HepG2 (cell line): ENCODE measurements at places on chromosomes 1 and 21. TPM values are rescaled to one million over a fixed set of nuclear protein-coding genes. Genes with fewer than 3 reads are reported as not detected.

- no peak for DNase-seq
Observed at GRCh38 chr1:80929868-80930508, 870.7 kb upstream of the ADGRL2 start.

GRCh38 chr1:9878404-9878803 is 31.7 kb downstream of the CTNNBIP1 start:
- DNase-seq, result no peak

- no peak for DNase-seq
Observed at GRCh38 chr1:172843444-172843843, 184.5 kb downstream of the FASLG start.

- DNase-seq, result peak; percentile 66
Observed at GRCh38 chr1:17125756-17126237, 6.5 kb upstream of the PADI2 start.

GRCh38 chr1:95437781-95438180 is 203.8 kb downstream of the RWDD3 start:
- no peak for DNase-seq

GRCh38 chr1:53449693-53450092 is 9.5 kb upstream of the DMRTB1 start:
- no peak for DNase-seq

GRCh38 chr1:107820801-107821200 is 144.2 kb downstream of the VAV3 start:
- no peak for DNase-seq

GRCh38 chr1:210296682-210297081 is 32.0 kb upstream of the HHAT start:
- no peak for DNase-seq

DNA sequence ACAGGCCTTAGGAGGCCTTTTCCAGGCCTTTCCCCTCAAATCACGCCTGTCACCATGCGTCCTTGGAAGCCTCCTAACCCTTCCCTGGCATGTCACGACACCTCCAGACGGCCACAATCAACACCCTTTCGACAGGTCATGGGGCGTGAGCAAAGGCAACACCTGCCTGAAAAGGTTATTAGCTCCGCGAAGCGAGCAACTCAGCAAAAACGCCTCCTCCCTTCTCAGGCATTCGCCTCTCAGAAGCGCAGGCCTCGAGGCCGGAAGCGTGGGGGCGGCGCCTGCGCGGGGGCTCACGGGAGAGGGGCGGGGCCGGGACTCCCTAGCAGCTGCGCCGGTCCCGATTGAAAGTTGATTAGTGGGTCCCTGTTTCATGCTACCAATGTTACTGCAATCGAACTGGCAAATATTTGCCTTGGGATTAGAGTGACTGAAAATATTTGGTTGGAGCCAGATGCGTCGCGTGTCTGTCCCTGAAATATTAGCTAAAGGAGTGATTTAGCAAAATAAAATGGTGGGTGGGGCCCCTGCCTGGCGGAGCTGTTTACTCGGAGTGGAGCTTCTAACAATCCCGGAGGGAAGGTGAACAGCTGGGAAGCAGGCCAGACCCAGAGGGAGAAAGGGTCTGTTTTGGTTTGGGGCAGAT is 44.9 kb downstream of the GFI1 start:
- DNase-seq, result peak; percentile 96

- no peak for DNase-seq
Observed at GRCh38 chr21:46172863-46173528, 11.3 kb downstream of the SPATC1L start.

GRCh38 chr1:115547696-115548095 is 94.1 kb upstream of the VANGL1 start:
- DNase-seq, result no peak

DNA sequence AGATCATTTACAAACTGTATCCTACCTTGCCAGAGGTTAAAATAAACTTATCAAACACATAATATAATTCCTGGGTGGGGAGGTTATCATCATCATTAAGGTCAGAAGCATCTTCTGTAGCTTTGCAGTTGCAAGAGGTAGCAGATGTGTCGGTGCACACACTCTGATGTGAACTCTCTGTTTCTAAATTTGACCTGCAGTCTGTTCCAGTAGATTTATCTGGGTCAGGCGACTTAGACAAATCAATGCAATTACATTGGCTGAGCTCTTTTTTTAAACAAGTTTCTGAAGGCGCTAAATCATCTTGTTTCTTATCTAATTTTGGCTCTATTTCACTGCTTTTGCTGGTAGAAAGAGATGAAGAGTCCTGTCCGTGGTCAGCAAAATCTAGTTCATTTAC is 70.4 kb downstream of the PRPF38A start:
- no peak for DNase-seq

- no peak for DNase-seq
Observed at GRCh38 chr1:233730380-233730779, 116.5 kb downstream of the KCNK1 start.

GRCh38 chr1:201859424-201859823 is 29.3 kb upstream of the SHISA4 start:
- no peak for DNase-seq

Gene ZNF695
- 11.6 and 13.2 TPM in 2 replicates for total RNA-seq

Gene CYP4A22
- total RNA-seq, result not detected in 2 replicates

Gene S1PR1
- total RNA-seq, result not detected in 2 replicates

Gene RPTN
- total RNA-seq, result not detected in 2 replicates

Gene RNF186
- 0.20 TPM in 1 of 2 replicates, not detected in the other for total RNA-seq

Gene GRIK3
- not detected in 2 replicates for total RNA-seq

Gene OR10K2
- total RNA-seq, result not detected in 2 replicates

Gene AMY2B
- 0.18 and 1.3 TPM in 2 replicates for total RNA-seq
